AG10803 (cell line): ENCODE measurements at places on chromosomes 3 and 15.

GRCh38 chr3:66488492-66488891 lies 12.3 kb downstream of the LRIG1 start:
- DNase-seq = no peak

DNA sequence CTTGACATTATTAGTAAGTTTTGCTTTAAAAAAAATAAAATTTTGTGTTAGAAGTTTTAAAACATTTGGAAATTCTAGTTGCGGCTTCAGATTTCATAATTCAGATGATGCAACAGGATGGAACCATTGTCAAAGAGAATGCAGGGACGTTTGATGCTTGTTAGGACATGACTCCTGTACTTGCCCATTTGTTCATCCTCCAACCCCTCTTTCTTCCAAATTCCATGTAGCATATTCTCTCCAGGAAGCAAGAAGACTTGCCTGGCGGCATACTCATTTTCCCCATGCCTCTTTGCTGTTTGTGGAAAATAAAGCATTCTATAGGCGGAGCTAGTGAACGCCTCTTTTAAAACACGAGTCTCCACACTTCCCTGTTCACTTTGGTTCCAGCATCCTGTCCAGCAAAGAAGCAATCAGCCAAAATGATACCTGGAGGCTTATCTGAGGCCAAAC lies at the start of gene CSTA:
TSS of gene CSTA (plus strand) at position 378 of the 453 bp plus-strand sequence. CDS start at position 423, 45 bp downstream.
- peak; percentile 46 for DNase-seq

DNA sequence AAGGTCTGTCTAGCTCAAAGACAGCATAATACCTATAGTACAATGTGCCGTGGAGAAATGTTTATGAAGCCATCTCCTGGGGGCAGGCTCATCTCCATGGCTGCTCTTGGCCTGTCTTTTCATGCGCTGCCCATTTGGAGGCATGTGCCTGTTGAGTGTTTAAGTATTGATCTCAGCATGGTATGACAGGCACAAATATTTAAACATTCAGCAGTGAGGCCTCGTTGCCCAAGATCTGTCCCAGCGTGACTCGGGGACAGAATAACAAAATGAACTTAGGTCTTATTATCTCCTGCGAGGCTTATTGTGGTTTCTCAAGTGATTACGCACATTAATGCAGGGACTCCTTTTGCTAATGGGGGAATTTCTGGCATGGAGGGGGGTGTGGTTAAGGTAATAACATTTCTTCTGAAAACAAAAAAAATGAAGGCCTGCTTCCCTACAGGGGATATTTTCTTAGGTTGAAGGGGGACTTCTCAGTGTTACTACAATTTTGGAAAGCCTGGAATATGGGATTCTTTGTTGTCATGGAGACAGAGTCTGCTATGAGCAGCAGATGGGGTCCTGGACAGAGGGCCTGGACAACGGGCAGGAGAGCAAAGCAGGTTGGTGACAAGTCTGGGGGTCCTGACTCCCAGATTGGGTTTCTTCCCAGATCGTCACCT lies 4.4 kb upstream of the SLC6A1 start:
- no peak for DNase-seq

DNA sequence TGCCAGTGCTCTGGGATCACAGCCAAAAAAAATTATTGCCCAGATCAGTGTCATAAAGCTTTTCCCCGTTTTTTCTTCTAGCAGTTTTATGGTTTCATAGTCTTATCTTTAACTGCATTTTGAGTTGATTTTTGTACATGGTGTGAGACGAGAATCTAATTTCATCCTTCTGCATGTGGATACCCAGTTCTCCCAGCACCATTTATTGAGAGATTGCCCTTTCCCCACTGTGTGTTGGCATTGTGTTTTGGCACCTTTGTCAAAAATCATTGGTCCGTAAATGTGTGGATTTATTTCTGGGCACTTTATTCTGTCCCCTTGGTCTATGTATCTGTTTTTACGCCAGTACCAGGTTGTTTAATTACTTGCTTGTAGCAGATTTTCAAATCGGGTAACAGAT lies 122.8 kb downstream of the TAFA4 start:
- DNase-seq = no peak

DNA sequence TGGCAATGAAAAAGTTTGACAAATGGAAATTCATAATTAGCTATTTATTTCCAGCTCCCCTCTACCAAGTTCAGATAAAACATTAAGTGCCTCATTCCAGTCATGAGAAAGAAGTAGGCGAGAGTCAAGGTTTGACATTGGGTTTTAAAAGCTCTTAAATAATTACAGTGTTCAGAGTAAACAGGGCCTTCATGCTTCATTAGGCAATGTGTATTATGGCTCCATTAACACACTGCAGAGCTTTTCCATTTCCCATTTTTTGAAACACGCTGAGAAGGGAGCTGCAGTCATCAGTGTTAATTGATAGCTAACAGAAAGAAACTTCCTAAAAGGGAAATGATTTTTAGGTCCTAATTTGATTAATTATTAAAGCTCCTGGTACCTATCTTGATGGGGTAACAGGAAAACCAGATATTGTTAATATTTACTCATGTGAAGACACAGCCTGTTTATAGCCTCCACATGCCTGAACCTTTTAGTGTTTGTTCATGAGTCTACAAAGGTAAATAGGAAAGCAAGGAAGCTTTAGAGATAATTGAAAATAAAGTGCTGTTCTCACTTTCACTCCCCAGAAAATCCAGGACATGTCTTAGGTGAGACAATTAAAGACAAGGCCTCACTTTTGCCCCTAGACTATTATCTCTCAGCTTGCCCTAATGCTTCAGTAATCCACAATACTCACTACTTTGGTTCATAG lies 28.7 kb downstream of the SST start:
- DNase-seq = no peak

DNA sequence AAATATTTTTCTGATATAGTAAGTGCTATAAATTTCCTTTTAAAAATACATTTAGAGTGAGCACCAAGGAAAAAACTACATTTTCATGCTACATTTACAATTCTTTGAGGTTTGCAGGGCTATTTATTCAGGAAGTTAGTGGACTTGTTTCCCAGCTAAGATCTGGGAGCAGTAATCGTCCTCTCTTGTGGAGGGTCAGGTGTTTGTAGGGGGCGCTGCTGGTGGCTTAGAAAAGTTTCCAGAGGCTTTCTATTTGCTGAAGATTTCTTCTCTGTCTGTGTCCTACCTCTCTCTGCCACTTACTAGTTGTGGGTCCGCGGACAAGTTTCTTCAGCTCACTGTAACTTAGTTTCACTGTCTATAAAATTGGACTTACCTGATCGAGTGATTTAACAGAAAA lies 163.9 kb downstream of the PEX5L start:
- no peak for DNase-seq
